ENCODE measurements at places on chromosomes 2 and 18.

DNA sequence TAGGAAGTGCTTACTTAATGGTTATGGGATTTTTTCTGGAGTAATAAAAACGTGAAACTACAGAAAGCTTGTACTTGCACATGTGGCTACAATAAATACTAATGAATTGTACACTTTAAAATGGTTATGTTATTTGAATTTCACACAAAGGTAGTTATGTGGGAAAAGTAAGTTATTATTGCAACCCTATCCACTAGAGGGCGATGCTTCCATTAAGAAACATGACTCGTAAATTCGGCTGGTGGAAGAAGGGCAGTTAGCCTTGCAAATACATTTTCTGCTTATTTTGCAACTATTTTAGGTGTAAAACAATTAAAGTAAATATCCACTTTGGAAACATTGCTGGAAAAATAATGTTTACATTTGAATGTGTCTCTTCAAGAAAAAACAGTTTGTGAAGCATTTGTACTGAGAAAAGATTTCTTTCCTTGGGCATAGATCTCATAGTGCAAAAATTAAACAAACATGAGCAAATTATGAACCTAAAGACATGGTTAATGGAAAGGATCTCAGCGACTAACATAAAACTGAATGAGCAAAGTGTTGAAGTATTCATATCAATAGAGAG is 68.1 kb upstream of the CSRNP3 start:
- no peak for DNase-seq

DNA sequence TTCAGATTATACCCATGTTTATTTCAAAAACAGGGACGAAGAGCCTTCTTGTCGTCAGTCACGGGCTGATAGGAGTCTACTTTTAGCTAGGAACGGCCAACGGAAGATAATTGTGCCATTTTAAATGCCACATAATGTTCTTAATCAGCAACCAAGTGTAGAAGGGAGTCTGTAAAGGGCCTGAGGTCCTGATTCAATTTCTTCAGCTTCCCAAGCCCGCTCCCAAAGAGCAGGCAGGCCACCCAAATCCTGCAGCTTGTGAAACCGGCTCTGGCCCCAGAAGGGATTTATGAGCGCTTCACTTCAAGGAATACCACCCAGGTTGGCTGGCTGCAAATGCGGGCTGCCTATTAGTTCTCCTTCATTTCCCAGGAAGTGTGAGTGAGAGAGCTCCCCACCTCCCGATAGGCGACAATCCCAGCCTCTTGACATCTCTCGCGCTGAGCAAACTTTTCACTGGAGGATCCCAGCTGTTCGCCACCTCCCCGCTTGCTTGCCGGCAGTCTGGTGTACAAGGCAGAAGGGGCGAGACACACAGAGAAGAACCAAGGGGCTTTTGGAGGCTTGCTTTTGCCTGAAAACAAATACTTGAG is 272.9 kb downstream of the CDH20 start:
- DNase-seq: no peak

- no peak for DNase-seq
Observed at GRCh38 chr2:58899692-58900091, 658.6 kb upstream of the FANCL start.

- DNase-seq: no peak
Observed at GRCh38 chr2:166405569-166405926, 29.8 kb upstream of the SCN9A start.

- no peak for DNase-seq
Observed at GRCh38 chr2:36409935-36410334, 54.4 kb downstream of the CRIM1 start.

- no peak for DNase-seq
Observed at GRCh38 chr2:225275443-225275842, 124.1 kb upstream of the NYAP2 start.

All from CD4-positive, alpha-beta T cell (primary cell).